ENCODE measurements at places on chromosomes 3 and 15.

- DNase-seq = no peak
Measured at GRCh38 chr3:193640728-193641439, 47.9 kb downstream of the OPA1 start.

GRCh38 chr15:100703032-100703578 lies 100.7 kb downstream of the ASB7 start:
- DNase-seq = no peak

- DNase-seq = no peak
Measured at GRCh38 chr15:101138913-101139880, 112.7 kb downstream of the CHSY1 start.

- DNase-seq = no peak
Measured at GRCh38 chr3:109132801-109133473, 3.6 kb upstream of the C3orf85 start.

DNA sequence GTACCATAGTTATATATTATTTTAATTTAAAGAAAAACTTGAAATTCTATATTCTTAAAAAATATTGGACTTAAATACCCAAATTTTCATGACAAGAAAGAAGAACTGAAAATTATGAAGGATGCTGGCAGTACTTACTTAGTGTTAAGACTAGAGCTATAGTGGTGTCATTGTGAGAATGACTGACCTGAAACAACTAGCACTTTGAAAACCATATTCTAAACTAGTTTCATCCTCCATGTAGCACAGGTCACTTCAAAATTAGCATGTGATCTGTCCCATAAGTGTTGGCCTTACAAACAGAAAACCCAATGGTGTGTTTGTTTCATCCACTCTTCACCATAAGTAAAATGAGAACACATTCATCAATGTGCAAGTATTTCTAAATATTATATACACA lies 208.6 kb downstream of the ZIC4 start:
- no peak for DNase-seq

DNA sequence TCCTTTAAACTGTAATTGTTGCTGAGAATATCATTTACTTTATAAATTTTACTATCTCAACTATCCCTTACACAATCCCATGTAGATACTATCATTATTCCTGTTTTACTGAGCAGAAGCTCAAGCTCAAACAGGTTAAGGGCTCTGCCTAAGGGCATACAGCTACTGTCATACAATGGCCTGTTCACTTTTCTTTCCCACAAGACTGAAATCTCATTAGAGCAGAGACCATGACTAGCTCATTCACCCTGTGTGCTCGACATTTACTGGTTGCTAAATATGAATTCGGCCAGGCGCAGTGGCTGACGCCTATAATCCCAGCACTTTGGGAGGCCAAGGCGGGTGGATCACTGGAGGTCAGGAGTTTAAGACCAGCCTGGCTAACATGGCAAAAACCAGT lies 1.6 kb upstream of the MESP2 start:
- DNase-seq = no peak

DNA sequence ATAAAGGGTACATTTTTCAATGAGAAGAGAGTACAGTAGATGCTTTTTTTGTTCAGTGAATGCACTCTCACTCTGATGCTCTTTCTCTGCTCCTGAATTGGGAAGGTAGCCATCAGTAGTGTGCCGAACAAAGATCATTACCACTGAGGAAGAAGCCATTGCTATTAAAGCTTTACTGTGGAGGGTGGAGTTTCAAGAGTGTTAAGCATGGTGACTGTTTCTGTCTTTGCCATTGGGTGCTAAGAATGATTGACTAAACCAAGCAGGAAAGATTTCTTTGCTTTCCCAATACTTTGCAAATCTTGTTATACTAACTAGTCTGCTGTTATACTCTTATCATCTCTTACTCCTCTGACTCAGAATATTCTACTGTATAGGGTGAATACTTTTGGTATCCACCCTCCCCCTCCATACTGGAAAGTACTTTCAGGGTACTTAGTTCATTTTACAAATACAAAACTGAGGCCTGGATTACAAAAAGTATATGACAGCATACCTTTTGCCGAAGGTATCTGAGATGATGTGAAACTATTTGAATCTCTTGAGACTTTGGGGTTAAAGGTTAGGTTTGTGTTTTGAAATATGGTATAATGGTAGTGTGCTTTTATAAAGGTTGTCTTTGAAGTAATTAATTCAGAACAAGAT lies 1.7 kb downstream of the RAB11A start:
- no peak for DNase-seq

DNA sequence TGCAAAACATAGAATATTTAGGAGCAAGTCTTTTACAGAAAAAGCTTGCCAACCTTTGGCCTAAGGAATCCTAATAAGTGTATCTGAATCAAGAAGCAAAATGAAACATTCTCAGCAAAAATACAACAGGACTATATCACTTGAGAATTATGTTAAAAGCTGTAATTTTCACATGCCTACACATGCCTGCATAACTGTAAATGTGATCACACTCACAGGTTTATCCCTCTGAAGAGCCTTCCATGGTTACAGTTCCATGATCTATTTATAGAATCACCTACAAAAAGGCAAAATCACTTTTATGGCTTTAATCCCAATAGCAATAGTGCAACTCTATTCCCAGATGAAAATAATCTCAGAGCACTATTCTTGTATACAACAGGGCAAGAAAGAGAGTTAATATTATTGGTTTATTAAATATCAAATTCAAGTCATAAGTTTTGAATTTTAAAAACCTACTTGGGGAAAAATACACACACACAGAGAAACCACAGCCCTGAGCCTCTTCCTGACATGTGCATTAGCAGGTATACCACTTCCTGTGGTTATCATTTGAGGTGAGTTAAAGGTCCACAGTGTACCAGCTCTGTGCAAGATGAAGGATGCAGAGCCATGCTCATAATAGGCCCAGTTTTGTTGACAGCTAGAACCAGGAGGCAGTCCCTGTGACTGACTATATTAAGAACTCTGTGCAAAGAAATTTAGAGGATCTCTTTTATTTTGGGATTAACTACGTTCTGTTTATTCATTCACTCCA lies 252.5 kb upstream of the TGFBR2 start:
- peak; percentile 56 for DNase-seq

- DNase-seq = no peak
Measured at GRCh38 chr3:153103406-153103945, 58.5 kb upstream of the RAP2B start.

- no peak for DNase-seq
Measured at GRCh38 chr3:126928921-126929474, 53.9 kb upstream of the PLXNA1 start.

GRCh38 chr3:35194666-35195065 lies 444.7 kb upstream of the ARPP21 start:
- DNase-seq = no peak

GRCh38 chr3:33426068-33426467 lies 14.1 kb downstream of the UBP1 start:
- DNase-seq = no peak

DNA sequence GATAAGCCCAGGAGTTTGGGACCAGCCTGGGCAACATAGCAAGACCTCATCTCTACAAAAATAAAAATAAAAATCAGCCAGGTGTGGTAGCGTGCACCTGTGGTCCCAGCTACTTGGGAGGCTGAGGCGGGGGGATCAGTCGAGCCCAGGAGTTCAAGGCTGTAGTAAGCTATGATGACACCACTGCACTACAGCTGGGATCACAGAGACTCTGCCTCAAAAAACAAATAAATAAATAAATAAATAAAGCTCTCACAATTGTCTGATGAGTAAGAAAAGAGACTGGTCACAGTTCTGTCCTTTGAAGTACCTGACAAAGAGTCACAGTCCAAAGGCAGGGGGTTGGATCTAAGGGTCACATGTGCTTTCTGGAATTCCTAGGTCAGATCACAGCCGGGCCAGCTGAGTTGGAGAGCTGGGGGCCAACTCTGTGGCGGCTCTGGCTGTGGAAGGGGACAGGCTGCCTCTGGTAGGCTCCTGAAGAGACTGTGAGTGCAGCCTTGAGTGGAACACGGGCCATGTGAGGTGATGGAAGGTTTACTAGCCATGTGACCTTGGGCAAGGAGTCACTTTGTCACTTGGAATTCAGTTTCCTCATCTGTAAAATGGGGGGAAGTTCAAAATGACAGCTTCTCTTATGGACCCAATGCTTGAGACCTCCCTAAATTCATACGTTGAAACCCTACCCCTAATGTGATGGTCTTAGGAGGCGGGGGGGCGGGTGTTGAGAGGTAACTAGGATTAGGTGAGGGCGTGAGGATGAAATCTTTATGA lies 47.2 kb downstream of the WHAMM start:
- DNase-seq = no peak

- DNase-seq = no peak
Measured at GRCh38 chr15:45548753-45549520, 26.4 kb upstream of the SLC30A4 start.

- peak; percentile 84 for DNase-seq
Measured at GRCh38 chr15:57586661-57587424, 4.9 kb upstream of the MYZAP start.

DNA sequence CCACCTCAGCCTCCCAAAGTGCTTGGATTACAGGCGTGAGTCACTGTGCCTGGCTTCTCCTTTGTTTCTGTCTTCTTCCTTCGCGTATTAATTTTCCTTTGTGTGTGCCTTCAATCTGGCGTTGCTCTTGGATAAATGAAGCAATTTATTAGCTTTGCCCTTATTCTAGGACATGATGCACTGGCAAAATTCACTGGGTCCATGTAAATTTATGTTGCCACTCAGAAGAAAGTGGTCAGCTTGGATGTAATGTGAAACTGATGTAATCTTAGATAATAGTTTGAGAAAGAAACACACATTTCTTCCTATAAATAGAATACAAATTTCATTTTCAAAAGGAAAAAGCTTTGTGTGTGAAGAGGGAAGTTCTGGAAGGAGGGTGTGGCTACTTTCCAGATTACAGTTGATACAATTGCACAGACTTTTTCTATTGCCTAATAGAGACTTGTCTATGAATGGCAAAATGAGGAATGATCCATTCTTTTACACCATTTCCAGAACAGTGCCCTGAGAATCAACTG lies 23.3 kb upstream of the ATP1B3 start:
- DNase-seq = no peak

- DNase-seq = no peak
Measured at GRCh38 chr3:190624282-190624681, 110.4 kb downstream of the IL1RAP start.

DNA sequence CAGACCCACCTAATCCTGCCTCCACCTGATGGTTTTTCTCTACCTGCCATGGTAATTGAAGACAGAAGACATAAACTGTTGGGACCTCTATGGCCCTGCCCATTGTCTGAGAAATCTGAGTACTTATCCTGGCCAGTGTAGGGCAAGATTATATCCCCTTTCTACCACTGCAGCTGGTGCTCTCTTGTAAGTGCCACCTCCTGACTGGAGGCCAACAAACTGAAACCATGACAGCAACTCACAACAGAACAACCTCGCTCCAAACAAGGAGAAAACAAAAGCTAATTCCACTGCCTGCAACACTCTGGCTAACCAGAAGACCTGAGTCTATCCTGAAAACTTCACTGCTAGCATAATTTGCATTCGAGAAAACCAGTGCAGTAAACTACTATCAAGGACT lies 82.9 kb downstream of the CLDN1 start:
- no peak for DNase-seq

DNA sequence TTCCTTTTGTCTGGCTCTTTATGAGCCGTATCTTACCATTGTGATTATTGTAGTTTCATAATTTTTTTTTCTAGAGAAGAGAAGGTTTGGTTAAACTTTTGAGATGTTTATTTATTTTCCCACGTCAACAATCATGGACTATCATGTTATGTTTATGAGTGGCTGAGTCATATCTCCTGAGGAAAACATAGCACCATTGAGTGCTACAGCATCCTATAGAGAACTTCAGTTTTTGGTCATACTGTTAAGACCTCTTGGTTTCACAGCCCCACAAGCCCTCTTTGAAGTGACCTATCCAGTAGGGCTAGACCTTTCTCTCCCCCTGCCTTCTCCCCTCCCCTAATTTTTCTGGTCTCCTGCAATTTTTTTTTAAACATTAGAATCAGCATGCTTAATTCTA lies 20.8 kb downstream of the PIK3CA start:
- no peak for DNase-seq

- no peak for DNase-seq
Measured at GRCh38 chr15:71746719-71747118, 63.6 kb upstream of the NR2E3 start.

DNA sequence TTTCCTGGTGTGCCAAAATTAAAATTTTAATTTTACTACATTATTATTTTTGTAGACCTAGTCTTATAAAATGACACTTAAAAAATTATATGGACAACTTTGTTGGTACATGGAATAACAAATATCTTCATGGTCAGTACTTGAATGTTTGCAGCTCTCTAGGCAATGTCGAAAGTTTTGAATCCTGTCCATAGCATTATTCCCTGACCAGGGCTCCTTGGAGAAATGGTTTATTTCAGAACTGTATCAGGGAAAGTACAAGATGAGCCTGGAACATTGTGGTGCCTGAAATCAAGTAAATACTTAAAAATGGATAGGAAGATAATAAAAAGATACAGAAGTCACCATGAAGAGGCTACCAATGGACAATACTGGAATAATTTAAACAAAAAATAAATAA lies 47.6 kb downstream of the ALDH1A2 start:
- DNase-seq = no peak

DNA sequence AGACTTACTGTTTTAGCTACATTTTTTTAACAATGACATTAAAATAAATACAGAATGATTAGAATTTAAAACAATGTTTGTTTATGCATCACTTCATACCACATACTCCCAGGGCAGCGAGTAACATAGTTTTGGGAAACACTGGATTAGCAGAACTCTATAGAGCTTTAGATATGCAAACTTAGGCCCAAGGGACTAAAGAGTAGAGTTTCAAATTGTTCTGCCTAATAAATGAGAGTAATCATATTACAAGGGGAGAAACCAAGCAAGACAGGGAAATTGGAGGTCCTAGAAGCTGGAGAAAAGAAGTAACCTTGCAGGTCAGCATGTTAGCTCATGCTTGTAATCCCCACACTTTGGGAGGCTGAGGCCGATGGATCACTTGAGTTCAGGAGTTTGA lies 3.6 kb upstream of the DAZL start:
- no peak for DNase-seq

DNA sequence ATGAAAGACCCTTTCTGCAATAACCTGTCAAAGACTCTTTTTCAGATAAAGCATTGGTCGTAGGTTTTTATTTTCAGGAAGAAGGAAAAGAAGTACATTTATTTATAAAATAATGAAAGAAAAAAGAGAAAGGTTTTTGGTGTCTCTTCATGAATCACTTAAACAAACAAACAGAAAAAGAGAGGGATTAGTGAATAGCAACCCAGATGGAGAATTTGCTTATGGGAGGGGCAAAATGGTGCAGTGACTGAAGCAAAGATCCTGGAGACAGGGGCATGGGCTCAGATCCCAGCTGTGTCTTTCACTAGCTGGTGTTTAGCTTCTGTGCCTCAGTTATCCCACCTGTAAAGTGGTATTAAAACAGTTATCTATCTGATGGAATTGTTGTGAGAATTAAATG lies 78.6 kb upstream of the PFN2 start:
- DNase-seq = no peak
